ENCODE measurements at places on chromosomes 1 and 21. TPM values are rescaled to one million over a fixed set of nuclear protein-coding genes. Genes with fewer than 3 reads are reported as not detected.

KIF14 gene
- 7.1 TPM for total RNA-seq

NIBAN1 gene
- 0.81 TPM for total RNA-seq

KRTAP11-1 gene
- total RNA-seq: not detected

ATF3 gene
- 47.5 TPM for total RNA-seq

CACHD1 gene
- 1.4 TPM for total RNA-seq

ZFP69B gene
- 1.3 TPM for total RNA-seq

LAMB3 gene
- total RNA-seq: 16.9 TPM
